NCI-H1436 (cell line): ENCODE measurements at places on chromosomes 1 and 21.

DNA sequence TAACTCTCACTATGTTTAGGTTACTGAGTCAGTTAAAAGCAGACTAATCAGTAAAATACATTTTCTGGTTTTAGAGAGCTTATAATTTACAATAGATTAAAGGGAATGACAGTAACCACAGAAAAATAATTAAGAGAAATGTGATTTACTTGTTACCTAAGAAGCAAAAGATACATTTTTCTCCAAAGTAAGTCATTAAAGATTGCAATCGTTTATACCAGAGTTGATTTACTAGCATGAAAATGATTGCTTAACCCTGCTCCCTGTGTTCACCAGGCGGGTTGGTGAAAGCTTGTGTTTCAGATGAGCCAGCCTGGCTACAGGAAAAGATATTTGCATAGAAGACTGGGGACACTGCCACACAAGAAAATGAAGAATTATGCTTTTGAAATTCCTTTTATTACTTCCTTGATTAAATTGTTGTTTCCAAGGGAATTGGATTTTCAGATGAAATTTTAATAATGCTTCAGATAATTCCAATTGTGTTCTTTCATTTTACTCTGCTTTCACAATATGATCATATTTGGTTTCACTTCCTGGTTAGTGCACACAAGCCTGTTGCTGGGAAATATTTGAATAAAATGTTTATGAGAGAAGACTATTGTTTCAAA, 27.9 kb downstream of the LRRC8B start:
- DNase-seq: peak; percentile 43

DNA sequence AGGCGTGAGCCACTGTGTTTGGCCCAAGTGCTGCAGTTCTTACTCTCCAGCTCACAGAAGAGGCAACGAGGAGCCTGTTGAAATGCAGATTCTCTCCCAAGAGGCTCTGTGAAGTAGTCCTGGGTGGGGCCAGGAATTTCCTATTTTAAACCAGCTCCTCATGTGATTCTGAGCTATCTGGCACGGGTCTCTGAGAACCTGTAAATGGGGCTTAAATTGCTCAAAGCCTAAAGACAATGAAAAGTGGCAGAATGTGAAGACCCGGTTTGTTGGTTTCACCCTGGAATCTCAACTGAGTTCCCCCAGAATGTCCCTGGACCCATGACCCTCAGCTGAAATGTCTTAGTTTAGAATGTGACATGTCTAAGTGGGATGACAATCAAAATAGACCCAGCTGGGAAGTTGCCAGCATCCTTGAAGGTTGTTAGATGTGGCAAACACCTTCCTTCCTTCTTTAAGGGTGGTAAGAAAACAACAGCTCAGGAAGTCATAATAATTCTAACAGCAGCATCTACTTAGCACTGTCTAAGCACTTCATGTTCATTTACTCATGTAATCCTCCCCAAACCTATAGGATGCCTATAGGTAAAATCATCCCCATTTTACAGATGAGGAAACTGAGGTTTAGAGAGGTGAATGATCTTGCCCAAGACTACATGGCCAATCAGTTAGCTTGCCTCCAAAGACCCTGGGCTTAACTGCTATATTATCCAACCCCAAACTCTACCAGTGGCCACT, 20.9 kb upstream of the ATP5PO start:
- DNase-seq: no peak

DNA sequence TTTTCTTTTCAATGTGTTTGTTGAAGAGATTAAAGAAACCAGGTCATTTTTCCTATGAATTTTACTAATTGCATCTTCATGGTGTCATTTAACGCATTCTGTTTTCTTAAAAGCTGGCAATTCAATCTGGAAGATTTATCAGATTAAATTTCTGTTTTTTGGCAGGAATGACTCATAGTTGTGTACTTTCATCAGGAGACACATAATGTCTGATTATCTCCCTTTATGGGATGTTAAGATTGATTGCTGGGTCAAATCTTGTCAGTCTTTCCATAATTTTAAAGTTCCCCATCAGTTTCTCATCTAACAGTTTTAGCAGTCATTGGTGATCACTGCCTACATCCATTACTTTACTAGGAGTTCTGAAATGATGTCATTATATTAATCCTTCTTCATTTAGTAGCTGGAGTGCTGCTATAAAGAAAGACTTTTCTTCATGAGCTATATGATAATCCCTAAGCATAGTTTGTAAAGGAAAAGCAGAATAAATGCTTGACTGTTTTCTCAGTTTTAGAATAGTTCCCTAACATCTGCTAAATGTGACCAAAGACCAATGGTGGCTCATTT, 72.8 kb upstream of the MAP10 start:
- DNase-seq: no peak

GRCh38 chr1:111990026-111990877, 784 bp upstream of the KCND3 start:
- DNase-seq: no peak

- no peak for DNase-seq
Measured at GRCh38 chr1:153680120-153680403, 1.6 kb downstream of the NPR1 start.

GRCh38 chr1:201925301-201925567, 21.1 kb downstream of the LMOD1 start:
- no peak for DNase-seq

GRCh38 chr1:85488126-85488525, 23.2 kb upstream of the DDAH1 start:
- no peak for DNase-seq

GRCh38 chr1:158153179-158153578, 27.5 kb upstream of the CD1D start:
- no peak for DNase-seq

DNA sequence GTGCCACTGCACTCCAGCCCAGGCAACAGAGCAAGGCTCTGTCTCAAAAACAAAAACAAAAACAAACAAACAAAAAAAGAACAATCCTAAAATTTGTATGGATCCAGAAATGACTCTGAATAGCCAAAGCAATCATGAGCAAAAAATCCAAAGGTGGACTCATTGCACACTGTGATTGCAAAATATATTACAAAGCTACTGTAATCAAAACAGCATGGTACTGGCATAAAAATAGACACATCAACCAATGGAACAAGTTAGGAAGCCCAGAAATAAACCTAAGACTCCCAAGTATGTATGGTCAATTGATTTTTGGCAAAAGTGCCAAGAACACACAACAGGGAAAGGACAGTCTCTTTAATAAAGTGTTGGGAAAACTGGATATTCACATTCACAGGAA, 19.9 kb downstream of the ERO1B start:
- no peak for DNase-seq

DNA sequence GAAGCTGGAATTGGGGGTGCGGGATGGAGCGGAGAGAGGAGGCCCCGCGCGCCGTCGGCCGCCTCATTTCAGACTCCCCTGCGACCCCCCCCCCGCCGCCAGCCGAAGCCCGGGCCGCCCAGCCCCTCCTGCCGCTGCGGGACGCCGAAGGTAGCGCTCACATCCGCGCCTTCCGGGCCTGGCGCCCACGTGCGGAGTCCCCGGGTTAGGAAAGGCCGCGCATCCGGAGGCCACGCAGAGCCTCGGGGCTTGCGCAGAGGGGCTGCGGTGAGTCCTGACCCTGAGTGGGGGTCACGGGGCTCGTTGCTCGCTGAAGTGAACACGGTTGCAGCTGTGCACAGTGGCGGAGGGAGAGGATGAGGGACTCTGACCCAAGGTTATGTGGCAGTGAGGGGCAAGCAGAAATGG, 552 bp upstream of the ZNF496 start:
- peak; percentile 27 for DNase-seq

DNA sequence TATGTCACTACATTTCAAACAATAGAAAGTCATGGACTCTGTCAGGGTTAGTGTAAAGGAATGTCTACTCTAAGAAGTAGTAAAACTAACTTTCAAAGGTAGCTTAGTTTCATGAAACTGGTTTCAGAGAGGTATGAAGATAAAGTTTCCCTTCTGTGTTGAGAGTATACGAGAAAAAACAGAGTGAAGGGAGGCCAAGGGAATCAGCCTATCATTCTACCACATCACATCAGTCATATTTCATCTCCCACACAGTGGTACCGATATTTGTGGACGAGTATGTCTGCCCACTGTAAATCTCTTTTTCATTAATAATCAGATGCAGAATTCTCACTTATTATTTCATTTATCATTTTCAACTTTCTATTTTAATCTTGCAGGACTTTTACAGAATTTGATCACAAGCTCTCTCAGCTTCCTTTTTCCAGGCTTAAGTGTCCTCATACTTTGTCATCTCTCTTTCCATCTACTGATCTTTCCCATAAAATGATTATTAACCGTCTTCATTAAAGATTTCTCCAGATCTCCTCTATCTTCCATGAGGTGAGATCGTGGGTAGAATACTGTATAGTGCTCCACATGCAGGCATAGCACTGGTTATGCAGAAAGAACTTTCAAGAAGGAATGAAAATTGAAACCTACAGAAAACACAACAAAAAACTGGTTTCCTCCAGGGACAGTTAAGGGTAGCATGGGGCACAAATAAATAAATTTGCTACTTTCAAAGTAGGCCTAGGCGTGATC, 11.5 kb upstream of the IFI16 start:
- no peak for DNase-seq

GRCh38 chr1:197619008-197619640, 156.2 kb downstream of the DENND1B start:
- DNase-seq: peak; percentile 76

DNA sequence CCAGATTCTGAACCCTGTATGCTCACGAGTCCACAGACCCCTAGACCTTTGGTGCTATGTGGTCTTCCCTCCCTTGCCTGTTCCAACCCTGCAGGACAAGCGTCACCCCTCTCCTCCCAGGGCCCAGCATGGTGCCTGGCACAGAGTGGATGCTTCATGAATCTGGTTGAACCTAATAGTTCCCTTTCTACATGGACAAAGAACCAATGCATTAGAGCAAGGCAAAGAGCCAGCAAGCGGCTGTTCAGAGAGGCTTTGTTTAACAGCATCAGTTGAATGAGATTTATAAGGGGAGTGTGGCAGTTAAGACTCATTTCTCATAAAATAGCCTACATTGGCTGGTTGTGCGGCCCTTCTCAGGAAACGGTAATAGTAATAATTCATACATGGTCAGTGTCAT, 14.9 kb downstream of the SLC26A9 start:
- no peak for DNase-seq

DNA sequence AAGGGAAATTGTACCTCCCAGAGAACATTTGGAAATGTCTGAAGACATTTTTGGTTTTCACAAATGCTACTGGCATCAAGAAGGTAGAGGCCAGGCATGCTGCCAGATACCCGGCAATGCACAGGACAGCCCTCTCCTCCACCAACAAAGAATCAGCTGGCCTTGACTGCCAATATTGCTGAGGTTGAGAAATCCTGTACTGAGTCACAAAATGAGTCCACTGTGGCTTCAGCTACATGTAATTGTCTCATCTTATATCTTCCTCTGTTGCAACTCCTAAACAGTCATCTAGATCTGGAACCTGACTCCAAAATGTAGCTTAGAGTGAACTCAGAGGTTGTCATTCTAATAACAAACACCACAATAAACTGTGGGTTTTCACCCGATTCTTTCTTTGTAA, 327.5 kb upstream of the POGK start:
- DNase-seq: no peak

GRCh38 chr1:200262326-200262965, 147.4 kb downstream of the ZNF281 start:
- no peak for DNase-seq

- DNase-seq: no peak
Measured at GRCh38 chr1:107451715-107452114, 310.9 kb downstream of the NTNG1 start.

DNA sequence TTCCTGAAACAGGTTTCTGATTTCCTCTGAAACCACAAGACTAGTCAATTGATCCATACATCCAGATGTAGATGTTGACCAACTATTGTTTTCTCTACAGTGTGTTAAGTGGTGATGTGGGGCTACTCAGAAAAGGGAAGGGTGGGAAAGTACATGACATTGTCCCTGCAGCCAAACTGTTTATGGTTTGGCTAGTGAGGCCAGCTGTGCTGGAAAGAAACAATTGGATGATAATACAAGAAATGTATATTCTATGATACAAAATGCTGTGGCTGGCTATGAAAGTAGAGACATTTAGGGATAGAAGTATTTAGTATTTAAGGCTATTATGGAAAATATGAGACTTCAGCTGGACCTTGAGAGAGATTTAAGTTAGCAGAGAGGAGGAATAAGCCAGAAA, 244.5 kb downstream of the ADGRL2 start:
- no peak for DNase-seq

- DNase-seq: peak; percentile 63
Measured at GRCh38 chr21:45873418-45873817, 108.2 kb upstream of the COL6A1 start.

DNA sequence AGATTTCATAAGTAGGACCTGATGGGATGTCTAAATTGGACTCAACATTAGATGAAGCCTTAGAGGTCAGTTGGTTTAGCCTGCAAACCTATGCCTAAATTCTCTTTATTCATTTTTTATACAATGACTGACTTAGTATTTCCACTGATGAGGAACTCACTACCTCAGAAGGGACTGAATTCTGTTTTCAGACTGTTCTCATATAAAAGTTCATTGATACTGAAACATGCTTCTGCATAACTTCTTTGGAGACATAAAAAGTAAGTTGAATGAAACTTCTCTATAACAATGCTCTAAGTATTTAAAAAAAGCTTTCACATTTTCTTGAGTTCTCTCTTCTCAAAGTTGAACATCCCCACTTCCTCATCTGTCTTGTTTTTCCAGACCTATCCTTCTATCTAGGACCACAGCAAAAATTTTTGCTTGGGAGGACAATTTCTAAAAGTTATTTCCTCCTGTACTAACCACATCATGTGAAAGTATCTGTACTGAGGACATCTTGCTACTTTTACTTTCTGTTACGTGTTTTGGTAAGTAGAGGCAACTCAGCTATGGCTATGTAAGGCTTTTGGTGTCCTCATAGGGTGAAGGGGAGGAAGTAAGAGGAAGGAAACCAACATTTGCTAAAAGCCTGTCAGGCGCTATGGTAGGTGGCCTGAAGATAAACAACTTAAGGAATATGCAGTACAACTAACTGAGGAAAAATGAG, 64.1 kb downstream of the USP24 start:
- no peak for DNase-seq

GRCh38 chr21:18705971-18706370, 302.4 kb upstream of the TMPRSS15 start:
- DNase-seq: no peak

- no peak for DNase-seq
Measured at GRCh38 chr1:228870041-228870713, 134.9 kb downstream of the RHOU start.

- DNase-seq: no peak
Measured at GRCh38 chr1:110258734-110259133, 48.6 kb downstream of the KCNC4 start.

DNA sequence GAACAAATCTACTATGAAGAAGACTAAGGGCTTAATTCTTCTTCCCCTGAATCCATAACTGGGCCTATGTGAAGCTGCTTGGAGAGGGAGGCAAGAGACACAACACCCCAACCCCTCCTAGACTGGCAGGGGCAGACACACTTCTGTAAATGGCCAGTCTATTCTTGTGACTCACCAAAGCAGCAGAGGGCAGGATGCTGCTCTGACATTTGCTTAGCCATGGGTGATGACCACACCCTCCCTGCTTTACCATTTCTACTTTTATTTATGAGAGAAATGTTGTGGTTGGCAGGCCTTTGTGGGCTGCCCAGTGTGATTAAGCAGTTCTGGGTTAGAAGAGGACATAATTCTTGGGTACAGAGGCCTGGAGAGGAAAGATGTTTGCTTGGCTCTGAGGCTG, 189.8 kb upstream of the DPYD start:
- no peak for DNase-seq

GRCh38 chr1:83692524-83693381, 306.2 kb downstream of the TTLL7 start:
- DNase-seq: peak; percentile 8
